Activated naive CD8-positive, alpha-beta T cell treated with anti-CD3 and anti-CD28 coated beads, Interleukin-2, amount 50 U/mL, for 16 hours (primary cell): ENCODE measurements at places on chromosomes 3 and 15.

- DNase-seq = no peak
These were observed 23.6 kb downstream of the DUT start for GRCh38 chr15:48354694-48355303.

GRCh38 chr3:159536876-159537275, 451.8 kb upstream of the IL12A start:
- no peak for DNase-seq

- no peak for DNase-seq
These were observed 109.3 kb downstream of the NEO1 start for GRCh38 chr15:73161546-73161945.

GRCh38 chr15:28979208-28979841, 93.6 kb downstream of the APBA2 start:
- DNase-seq = no peak

- DNase-seq = no peak
These were observed 9.5 kb downstream of the GPR87 start for GRCh38 chr3:151307131-151307530.
